NCI-H2029 treated with DMSO at 0.1 percent for 48 hours (cell line): ENCODE measurements at places on chromosomes 16 and 17.

DNA sequence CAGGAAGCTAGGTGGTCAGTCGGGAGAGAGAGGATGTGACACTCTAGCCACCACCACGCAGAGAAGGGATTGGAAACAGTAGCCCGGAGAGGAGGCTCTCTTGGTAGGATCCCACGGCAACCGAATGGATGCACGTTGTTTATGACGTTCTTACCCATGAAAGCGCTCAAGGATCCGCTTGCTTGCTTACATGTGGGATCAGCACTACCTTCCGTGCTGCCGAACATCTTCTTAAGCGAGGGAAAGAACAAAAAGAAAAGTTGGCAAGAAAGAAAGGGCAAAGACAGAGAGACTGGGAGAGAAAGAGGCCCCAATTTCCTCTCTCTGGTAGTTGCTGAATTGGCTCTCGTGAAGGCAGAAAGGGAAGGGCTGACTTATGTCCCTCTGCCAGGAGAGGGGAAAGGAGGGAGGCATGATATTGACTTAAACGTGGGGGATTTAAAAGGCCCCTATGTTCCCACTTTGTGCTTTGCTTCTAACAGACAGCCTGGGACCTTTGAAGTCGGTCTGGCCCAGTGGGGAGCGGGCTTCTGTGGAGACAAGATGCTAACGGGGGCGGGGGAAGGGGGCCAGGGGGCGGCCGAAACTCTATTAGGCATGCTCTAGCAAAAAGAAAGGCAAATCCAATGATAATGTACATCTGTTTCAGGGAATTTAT lies 35.4 kb downstream of the SNX20 start:
- DNase-seq: no peak

DNA sequence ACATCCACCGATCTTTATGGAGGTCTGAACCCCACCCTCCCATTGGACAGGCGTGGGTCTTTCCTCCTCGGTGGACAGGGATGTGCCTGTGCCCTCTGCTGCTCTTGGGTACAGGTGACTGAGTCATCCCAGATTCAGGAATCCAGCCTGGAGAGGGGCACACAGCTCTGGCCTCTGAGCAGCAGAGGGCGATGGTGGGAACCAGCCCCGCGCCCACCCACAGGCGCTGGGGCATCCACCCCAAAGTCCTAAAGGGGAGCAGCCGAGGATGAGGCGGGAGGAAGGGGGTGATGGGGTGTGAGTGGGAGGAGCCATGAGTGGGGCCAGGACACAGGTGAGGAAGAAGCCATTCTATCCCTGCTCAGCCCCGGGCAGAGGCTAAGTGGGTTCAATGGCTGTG lies 35.0 kb downstream of the ENGASE start:
- DNase-seq: no peak

DNA sequence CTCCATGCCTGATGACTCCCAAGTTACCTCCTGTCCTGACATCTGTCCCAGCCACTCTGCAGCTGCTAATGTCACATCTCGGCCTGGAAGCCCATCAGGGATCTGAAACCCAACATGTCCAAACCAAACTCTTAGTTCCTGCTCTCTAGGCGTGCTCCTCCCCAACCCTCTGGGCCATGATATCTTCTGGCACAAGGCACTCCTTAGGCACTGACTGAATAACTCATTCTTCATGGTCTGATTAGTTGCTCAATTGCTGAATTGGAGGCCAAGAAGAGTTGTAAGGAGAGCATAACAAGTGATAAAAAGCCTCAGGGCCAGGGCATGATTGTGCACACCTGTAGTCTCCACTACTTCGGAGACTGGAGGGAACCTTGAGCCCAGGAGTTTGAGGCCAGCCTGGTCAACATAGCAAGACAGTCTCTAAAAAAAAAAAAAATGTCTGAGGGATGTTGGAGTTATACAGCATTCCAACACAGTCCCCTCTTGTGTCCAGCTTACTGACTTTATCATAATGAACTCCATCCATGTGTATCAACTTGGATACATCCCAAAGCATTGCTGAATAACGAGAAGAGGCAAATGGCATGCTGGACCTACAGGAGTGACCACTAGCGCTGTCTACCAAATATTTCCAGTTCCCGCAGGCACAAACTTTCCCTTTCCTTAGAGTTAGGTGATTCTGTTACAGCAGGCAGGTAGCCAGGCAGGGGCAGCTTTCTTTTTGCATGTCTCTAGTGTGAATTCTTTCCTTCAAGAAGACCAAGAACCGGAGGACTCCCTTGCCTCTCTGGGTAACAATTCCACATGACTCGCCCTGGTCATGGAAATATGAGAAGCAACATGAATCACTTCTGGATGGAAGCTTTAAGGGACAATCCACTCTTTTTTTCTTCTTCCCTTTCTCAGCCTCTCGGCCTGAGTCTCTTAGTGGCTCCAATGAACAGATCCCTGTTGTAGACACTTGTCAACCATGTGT lies 18.1 kb upstream of the SHCBP1 start:
- DNase-seq: no peak

DNA sequence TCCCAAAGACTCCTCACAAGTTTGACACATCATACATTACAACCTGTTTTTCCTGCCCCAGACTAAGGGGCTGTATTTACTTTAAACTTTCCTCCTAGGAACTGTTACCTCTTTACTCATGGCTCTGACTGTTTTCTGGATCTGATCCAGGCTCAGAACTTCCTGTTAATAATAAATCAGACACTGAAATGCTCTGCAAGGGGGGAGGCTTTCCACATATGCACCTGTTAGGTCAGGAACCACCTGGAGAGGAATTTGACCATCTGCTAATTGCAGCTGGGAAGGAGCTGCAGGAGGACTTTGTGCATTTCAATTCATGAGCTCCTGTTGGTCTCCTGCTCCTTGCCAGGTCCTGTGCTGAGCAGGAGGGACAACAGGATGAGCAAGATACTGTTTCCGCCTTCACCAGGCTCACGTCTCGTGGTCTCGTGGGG lies 476.9 kb upstream of the CDH5 start:
- peak; percentile 48 for DNase-seq

- DNase-seq: no peak
Observed at GRCh38 chr17:10549096-10549842, at the start of gene MYH2. Gene MYH2 (minus strand): TSS chr17:10549658. CDS start chr17:10547920, 1,738 bp downstream.

DNA sequence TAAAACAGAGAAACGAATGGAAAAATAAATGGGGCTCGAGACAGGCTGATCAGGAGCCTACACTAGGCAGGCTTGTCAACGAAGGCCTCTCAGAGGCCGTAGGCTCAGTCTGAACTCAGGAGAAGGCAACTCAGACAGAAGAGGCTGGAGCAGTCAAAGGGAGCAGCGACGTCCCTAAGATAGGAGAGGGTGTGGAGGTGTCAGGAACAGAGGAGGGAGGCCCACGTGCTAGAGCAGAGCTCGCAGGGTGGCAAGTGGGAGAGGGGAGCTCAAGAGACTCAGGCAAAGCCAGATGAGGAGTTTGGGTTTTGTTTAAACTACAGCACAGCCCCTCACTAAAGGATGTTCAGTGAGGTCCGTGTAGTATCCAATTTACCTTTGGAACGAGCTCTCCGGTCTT lies 32.7 kb downstream of the LRRC75A start:
- no peak for DNase-seq

DNA sequence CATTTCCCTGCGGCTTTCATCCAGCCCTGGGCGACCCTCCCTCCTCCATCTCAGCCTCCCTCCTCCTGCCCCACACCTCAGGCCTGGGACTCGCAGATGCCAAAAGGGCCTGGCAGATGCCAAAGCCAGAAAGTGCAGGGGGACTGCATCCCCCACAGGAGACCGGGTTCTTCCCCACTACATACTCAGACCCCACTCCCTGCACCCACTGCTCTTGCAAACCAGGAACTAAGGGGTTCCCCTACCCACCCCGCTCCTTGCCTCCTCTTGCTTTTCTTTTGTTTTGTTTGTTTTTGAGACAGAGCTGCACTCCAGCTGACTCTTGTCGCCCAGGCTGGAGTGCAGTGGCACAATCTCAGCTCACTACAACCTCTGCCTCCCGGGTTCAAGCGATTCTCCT lies 3.2 kb downstream of the HS3ST6 start:
- DNase-seq: no peak

GRCh38 chr16:3861808-3862451 lies 18.6 kb downstream of the CREBBP start:
- DNase-seq: no peak

- DNase-seq: no peak
Observed at GRCh38 chr16:53414381-53414780, 19.9 kb upstream of the RBL2 start.

- DNase-seq: no peak
Observed at GRCh38 chr17:27975146-27976011, 67.1 kb upstream of the NLK start.
